Activated effector memory CD4-positive, alpha-beta T cell treated with anti-CD3 and anti-CD28 coated beads, Interleukin-2, amount 50 U/mL, for 16 hours (primary cell): ENCODE measurements at places on chromosomes 11 and 22.

DNA sequence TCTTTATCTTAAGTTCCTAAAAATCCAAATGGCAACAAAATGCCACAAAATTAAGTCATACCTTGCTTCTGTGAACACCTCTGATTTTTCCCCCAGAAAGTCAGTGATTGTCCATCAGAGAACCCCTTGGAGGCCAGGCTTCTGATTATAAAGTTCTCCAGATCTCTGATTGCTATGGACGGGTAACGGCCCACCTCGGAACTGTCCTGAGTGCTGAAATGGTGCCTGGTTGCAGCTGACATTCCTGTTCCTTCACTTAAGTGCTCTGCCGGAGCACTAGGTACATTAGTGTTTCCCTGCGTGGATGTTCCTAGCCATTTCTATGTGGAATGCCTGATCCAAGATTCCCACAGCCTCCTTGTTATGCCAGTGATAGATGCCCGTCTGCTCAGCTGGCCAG, 85.0 kb downstream of the CHST1 start:
- no peak for DNase-seq

- DNase-seq = no peak
Observed at GRCh38 chr11:32888805-32889204, 3.8 kb upstream of the QSER1 start.

GRCh38 chr22:39039306-39040126, 1.1 kb upstream of the APOBEC3F start:
- DNase-seq = no peak

DNA sequence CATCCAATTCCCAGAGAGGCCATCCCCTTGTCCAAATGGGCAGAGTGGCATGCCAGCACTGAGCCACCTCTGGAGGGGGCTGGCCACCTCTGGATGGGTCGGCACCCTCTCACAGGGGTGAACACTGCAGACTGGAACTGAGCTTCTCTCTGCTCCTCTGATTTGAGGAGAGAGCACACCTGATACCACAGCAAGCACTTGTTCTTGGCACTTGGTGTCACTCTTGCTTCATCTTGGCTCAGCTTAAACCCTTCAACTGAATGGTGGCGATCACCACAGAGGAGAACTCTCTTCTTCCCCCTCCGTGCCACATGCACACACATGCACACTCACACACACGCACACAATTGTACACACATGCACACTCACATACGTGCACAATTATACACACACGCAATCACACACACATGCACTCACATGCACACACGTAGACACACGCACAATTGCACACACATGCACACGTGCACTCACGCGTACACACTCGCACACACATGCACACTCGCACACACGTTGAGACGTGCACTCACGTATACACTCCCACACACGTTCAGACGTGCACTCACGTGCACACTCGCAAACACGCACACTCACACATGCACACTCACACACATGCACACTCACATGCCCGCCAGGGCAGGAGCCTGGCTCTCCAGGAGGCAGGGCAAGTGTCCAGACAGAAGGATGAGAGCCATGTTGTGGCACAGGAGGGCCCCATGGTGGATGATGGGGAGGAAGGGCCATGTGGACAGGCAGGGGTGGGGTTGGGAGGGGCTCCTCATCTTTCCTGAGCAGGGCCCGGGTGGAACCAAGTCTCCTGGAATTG, 23.4 kb downstream of the OVOL1 start:
- DNase-seq = no peak

- no peak for DNase-seq
Observed at GRCh38 chr22:45077286-45077685, 67.5 kb upstream of the PHF21B start.

DNA sequence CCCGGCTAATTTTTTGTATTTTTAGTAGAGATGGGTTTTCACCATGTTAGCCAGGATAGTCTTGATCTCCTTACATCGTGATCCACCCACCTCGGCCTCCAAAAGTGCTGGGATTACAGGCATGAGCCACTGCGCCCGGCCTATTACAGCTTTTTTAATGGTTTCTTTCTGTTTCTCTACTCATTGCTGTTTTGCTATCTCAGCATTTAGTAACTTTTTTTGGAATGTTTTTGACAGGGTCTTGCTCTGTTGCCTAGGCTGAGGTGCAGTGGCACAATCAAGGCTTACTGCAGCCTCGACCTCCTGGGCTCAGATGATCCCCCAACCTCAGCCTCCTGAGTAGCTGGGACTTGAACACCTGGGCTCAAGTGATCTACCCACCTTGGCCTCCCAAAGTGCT, 4.7 kb upstream of the CRKL start:
- no peak for DNase-seq

- DNase-seq = no peak
Observed at GRCh38 chr11:31240340-31240904, 129.1 kb downstream of the DCDC1 start.

- DNase-seq = peak; percentile 36
Observed at GRCh38 chr11:1771700-1772099, 8.0 kb upstream of the CTSD start.

DNA sequence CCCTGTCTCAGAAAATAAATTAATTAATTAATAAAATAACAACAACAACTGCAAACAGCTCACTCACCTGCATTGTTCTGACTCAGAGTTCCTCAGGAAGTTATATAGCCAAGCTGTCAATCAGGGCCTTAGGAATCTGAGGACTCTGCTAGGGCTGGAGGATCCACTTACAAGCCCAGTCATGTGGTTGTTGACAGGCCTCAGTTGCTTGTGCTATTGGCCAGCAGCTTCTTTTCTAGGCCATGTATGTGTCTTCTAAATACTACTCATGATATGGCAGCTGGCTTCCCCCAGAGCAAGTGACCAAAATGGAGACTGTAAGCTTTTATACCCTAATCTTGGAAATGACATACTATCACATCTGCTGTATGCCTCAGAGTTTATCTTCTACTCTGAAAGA, 20.8 kb upstream of the ATP5MG start:
- DNase-seq = no peak

DNA sequence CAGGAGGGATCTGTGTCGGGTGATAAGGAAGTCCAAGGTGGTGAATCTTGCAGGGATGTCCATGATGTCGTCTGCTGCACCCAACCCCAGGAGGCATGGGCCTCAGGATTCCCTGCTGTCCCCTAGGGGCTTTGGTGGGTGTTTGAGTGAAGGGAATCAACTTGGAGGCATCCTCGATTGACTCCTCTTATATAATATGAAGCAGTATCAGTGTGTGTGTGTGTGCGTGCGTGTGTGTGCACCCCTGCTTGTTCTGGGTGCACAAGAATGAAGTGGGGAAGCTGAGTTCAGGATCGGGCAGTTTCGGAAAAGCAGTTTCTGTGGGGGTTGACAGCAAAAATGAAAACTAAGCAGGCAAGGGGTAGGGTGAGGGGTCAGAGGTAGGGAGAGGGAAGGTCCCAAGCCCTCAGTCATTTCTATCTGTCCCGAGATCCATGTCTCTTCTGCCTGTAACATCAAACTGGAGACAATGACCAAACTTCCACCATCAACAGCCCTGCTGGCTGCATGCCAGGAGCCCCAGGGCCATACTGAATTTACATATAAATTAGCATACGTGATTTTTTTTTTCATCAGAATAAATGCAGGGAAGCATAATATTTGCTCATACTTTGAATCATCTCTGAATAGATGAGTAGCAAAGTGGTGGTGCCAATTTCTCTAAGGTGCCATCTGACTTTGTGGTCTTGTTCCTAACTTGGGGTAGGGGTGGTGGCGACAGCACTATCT, 2.0 kb downstream of the NTM start:
- no peak for DNase-seq

DNA sequence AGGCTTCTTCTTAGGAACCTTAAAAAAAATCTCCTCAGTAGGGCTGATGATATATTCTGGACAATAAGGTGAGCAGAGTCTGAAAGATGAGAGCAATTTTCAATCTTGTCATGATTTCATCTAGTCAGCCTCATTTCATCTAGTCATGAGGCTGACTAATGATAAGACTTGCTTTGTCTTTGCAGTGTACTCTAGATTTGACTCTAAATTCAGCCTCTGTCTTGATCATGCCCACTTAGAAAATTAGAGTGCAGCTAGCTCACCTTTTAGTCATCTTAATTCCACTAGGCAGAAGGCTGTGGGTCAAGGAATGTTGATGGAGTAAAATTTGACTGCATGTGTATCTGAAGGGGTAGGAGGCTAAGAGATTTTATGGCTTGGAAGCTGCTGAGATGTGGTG, 5.5 kb downstream of the EHF start:
- no peak for DNase-seq

DNA sequence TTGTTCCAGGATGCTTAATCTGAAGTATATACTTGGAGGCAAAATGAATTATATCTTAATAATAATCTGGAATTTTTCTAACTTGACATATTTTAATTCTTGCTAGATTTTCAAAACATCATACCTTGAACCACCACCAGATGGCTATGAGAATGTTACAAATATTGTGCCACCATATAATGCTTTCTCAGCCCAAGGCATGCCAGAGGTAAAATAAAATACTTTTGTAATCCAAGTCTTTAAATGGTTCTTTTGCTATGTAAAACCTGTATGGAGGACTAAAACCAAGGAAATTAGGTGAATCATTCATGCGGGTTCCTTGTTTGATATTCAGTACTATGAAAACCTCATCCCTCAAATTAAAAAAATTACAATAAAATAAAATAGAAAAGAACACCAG, 14.4 kb downstream of the NAALAD2 start:
- no peak for DNase-seq

DNA sequence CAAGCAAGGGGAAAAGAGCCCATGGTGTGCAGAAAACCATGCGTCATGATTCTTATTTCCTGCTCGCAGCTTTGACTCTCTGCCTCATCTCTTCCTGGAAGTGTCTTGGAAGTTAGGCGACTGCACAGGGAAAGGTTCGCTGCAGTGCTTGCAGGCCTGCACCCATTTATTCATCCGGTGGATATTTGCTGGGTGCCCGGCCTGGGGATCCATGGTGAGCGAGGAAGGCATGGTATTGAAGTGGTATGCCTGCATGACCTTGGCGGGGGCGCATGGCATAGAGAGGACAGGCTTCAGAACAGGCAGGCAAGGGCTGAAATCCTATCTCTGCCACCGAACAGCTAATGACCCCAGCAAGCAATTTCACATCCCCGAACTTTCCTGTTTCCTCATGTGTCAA, 40.6 kb downstream of the FAM83F start:
- no peak for DNase-seq

DNA sequence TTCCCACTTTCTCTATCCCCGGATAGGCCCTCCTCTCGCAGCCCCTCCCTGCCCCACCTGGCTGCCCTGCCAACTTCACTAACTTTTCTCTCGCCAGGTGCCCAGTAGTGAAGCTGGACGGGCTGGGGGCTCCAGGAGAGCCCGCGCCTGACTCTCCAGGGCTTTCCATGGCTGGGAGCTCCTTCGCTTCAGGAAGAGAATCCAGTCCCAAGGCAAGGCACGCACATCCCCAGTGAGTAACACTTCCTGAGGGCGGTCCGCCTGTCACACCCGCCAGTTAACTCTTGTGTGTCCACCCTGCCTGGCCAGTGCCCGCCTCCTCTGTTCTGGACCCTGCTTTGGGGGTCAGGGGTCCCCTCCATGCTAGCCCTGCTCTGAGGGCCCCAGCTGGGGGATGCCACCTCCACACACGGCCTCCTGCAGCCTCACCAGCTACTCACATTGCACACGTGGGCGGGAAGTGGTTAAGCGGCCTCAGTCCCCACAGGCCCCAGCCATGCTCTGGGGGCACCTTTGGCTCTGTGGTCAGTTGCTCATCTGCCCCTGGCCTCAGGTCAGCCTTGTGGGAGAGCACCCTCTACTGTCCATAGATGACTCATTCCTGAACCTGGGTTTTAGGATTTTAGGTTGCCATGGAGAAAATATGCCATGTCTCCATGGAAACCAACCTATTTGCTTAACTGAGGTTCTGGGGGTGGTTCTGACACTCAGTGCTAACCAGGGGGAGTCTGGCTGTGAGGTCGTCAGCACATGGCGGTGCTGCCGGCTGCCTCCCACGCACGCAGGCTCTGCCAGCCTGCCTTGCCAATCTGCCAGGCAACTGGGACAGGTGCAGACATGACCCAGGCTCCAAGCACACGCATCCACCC, at the start of gene RIN1:
Gene RIN1, minus strand, starts transcription at position 201 of the 869 bp plus-strand sequence. Its CDS starts 32 bp downstream, at position 169.
- peak; percentile 74 for DNase-seq
